ENCODE measurements at places on chromosomes 2 and 18. TPM values are rescaled to one million over a fixed set of nuclear protein-coding genes. Genes with fewer than 3 reads are reported as not detected.

SGO2 gene
- 2.2 TPM for total RNA-seq

IL37 gene
- not detected for total RNA-seq

CABLES1 gene
- total RNA-seq: 35.7 TPM

GALR1 gene
- total RNA-seq: not detected

MC5R gene
- total RNA-seq: not detected

EEF1B2 gene
- 633 TPM for total RNA-seq

TSPYL6 gene
- under 0.01 TPM for total RNA-seq

RPE gene
- 110 TPM for total RNA-seq

CAPN14 gene
- 0.33 TPM for total RNA-seq

GRB14 gene
- 0.29 TPM for total RNA-seq

OR6B2 gene
- total RNA-seq: not detected

HOXD11 gene
- not detected for total RNA-seq

KCNJ3 gene
- total RNA-seq: not detected

CPO gene
- total RNA-seq: 0.17 TPM

ZSWIM2 gene
- total RNA-seq: not detected

UNC80 gene
- not detected for total RNA-seq

SPATA3 gene
- not detected for total RNA-seq

NT5DC4 gene
- not detected for total RNA-seq

METTL5 gene
- total RNA-seq: 63.6 TPM

DSC2 gene
- not detected for total RNA-seq

G6PC2 gene
- not detected for total RNA-seq

COL3A1 gene
- 3,379 TPM for total RNA-seq

ASB18 gene
- not detected for total RNA-seq

LYG2 gene
- total RNA-seq: not detected

IL1RL1 gene
- total RNA-seq: 0.33 TPM

CENPA gene
- total RNA-seq: 21.4 TPM

PLA2R1 gene
- 14.1 TPM for total RNA-seq

CD8A gene
- total RNA-seq: not detected

DHRS9 gene
- total RNA-seq: not detected

XDH gene
- total RNA-seq: 1.3 TPM

CAB39 gene
- total RNA-seq: 86.4 TPM

Data from smooth muscle cell of trachea (primary cell).